ENCODE measurements at places on chromosomes 3 and 15.

DNA sequence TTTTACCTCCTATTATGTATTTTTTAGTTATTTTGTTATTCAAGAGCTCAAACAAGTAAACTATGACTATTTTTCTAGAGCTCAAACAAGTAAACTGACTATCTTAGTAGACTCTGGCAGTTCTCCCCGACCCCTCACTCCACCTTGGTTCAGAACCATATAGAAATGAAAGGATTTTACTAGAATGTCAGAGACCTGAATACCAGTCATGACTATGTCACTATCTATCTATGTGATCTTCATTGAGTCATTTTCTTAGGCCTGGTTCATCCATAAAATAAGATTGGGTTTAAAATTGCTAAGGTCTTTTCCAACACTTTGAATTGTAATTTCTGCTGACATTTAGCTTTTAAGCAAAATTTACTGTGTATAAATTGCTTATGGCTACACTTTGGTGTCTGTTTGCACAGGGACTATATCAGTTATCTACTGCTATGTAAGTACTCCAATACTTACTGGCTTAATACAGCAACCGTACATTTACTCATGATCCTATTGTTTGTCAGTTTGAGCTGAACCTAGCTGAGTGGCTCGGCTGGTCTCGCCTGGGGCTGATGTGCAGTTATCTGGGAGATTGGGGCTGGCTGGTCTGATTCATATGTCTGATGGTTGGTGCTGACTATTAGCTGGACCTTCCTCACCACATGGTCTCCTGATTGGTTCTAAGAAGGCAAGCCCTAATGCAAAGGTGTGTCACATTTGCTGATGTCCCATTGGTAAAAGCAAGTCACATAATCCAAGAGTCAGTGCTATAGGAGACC, 37.0 kb downstream of the RASA2 start:
- no peak for DNase-seq

DNA sequence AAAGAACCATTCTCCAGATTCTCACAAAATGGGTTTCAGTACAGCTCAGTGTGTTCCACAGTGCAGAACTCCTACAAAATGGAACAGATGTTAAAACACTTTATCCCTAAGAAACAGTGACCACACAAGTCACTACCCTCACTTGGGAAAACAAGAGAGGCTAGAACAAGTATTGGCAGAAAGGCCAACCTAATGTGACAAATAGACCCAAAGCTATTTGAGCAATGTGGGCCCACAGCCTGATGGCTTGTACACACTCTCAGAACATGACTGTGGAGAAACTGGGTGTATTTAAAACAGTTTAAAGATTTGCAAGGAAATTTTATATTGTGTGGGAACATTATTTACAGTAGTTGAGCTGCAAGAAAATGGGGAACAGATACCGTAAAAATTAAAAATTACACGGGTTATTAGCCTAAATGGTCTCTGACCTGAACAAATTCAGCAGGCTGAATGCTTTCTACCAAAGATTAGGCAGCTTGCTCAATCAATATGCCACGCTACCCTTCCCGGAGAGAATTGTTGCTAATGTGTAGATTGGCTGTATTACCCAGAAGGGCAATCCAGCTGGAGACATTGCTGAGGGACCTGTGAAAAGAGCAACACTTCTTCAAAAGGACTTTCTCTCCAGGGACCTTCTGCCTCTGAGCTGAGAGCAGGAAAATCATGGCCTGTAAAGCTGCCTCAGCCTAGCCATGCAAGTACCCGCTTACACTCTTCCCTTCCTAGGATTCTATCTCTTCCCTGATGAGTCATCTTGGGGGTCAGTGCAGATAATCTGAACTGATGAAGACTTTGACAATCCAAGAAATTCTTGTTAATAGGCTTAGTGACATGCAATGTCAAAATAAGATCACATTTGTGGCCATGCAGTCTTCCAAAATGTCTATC, 97.1 kb downstream of the STRIT1 start:
- no peak for DNase-seq

GRCh38 chr3:124296406-124296805, 304.5 kb upstream of the ROPN1 start:
- no peak for DNase-seq

DNA sequence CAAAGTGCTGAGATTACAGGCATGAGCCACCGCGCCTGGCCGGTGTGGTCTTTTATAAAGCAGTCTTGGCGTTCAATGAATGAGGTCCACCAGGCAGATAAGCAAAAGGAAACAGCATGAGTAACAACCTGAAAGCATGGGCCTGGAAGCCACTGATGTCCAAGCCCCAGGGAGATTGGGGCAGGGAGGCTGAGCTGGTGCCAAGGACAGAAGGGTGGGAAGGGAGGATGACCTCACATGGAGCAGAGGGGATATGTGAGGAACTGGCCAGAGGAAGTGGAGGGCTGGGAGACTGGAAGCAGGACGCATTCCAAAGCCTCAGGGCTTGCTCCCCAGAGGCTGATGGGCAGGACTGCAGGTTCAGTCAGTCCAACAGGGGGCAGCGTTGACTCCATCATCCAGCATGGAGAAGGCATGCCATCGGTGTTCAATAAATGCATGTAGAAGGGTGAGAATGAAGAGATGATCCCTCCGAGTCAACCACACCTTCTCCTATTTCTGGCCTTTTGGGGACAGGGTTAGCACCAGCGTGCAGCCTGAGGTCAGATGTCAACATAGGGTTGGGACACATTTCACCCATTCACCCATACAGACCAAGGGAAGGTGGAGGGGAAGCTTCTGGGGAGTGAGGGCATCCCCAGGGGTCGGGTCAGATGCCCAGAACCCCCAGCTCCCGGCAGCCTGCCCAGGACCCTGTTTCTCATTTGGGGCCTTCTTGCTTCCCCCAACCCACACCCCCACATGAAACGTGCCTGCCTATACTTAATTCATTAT, 14.8 kb downstream of the MYL3 start:
- DNase-seq = peak; percentile 41

DNA sequence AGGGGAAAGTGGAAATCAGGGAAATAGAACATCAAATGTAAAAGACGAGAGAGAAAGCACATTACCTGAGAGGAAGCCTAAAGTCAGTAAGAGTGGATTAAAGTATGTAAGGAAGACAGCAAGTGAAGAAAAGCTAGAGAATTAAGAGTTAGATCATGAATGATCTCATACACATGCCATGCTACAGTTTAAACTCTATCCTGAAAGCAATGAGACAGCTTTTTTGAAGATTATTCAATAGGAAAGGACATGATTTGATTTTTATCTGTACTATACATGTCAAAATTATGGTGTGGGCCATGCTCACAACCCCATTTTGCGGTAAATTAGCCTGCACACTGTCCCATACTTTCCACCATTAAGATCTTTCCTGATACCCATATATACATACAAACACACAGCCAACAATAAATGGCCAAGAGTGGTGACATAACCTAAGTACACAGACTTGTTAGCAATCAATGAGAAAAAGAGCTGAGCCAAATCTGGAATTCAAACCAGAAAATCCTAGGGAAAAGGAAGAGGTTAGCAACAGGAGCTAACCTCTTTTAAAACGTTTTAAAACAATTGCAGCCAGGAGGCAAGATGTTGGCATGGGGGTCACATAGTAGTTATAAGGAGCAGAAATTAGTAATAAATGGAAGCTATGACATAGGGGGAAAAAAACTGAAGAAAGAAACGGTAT, 4.5 kb downstream of the MYO9A start:
- no peak for DNase-seq

DNA sequence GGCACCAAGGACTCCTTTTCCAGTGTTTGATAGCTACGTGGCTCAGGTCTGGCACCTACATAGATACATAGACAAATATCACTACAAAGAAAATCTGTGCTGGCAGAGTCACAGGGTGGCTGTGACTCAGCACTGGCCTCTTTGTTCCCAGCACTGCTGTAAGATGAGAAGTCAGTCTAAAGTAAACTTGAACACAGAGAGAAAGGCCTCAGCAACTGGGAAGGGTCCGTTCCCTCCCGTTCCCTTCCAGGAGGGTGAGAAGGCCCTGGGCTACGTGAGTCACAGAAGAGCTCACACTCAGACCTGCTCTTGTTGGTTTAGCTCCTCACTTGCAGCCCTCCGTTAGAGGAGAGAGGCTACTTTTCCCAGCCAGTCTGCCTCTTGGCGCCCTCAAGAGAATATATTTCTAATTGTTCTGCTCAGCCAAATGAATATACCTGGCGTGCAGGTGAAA, 23.1 kb downstream of the ANXA2 start:
- no peak for DNase-seq

DNA sequence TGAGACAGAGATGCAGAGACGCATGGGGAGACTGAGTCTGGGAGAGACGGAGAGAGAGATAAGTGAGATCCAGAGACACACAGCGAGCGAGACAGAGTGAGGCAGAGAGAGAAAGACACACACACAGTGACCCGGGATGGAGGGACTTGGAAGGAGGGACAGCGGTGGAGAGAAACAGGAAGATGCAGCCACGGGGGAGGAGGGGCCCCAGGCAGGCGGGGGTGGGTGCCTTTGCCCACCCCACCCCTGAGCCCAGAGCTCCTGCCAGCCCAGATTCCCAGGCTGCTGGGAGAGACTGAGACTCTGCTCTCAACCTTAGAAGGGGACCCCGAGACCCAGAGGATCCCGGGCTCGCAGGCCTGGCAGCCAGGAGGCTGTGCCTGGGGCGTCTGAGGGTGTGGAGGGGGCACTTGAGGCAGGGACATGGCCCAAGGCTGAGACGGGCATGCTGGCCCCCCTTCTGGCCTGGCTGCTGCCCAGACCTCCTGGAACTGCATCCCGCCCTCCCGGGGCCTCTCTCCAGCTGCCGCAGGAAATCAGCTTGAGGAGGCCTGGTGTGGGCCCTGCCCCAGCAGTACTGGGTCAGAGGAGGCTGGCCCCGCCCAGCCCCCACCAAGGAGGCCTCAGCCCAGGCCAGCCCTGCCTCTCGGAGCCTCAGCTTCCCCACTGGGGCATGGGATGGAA, 18.1 kb downstream of the H1-8 start:
- peak; percentile 65 for DNase-seq

GRCh38 chr3:67863869-67864268, 209.5 kb upstream of the SUCLG2 start:
- DNase-seq = no peak
